Suprapubic skin (tissue), 4 donors: ENCODE measurements at places on chromosomes 16 and 17. TPM values are rescaled to one million over a fixed set of nuclear protein-coding genes. Genes with fewer than 3 reads are reported as not detected.

SMTNL2 gene
- total RNA-seq = 1.3 TPM

DNA sequence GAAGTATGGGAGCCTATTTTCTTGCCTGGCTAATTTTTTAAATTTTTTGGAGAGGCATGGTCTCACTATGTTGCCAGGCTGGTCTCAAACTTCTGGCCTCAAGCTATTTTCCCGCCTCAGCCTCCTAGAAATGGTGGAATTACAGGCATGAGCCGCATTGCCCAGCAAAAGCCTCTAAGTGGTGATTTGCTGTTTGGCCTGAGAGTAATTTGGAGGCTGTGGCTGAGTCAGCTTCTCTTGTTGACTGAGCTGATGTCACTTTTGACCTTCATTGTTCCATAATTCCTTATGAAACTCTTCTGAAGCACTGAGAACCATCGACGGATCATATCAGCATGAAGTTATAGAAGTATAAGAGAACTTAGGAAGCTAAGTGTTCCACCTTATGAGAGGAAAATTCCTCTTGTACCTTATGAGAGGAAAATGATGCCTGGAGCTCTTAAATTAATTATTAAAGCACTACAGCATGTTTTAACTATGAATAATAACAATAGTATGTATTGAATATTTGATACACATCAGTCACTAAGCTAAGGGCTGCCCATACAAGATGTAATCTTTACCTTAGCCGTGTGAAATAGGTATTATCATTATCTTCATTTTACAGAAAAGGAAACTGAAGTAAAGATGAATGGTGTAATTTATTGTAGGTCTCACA is 220.8 kb upstream of the MON1B start:
- no peaks in the 10 kb centered on the region for H3K36me3 ChIP-seq
- H3K4me1 ChIP-seq = no peaks in the 10 kb centered on the region
- H3K27me3 ChIP-seq = no peaks in the 10 kb centered on the region
- DNase-seq = no peak
- H3K4me3 ChIP-seq = no peak overlapping the region
- H3K27ac ChIP-seq = no peak overlapping the region

- no peak for DNase-seq
- no peak overlapping the region for H3K4me3 ChIP-seq
- H3K27me3 ChIP-seq = no peaks in the 10 kb centered on the region
- H3K4me1 ChIP-seq = no peaks in the 10 kb centered on the region
- no peak overlapping the region for H3K27ac ChIP-seq
Measured at GRCh38 chr16:75792771-75793492, 66.6 kb upstream of the CPHXL start.

- H3K27me3 ChIP-seq = peaks cover 8% of the 10 kb centered on the region
- no peaks in the 10 kb centered on the region for H3K36me3 ChIP-seq
- no peak for DNase-seq
Measured at GRCh38 chr17:40953881-40954280, 12.9 kb downstream of the KRT39 start.

GRCh38 chr16:89712274-89712781 is 8.4 kb downstream of the VPS9D1 start:
- H3K36me3 ChIP-seq = no peaks in the 10 kb centered on the region
- H3K4me1 ChIP-seq = peaks cover 20% of the 10 kb centered on the region
- H3K27me3 ChIP-seq = no peaks in the 10 kb centered on the region
- peak overlapping the region; percentile 41 for H3K4me3 ChIP-seq
- DNase-seq = no peak
- no peak overlapping the region for H3K27ac ChIP-seq

RNF112 gene
- total RNA-seq = 1.1 TPM

DNA sequence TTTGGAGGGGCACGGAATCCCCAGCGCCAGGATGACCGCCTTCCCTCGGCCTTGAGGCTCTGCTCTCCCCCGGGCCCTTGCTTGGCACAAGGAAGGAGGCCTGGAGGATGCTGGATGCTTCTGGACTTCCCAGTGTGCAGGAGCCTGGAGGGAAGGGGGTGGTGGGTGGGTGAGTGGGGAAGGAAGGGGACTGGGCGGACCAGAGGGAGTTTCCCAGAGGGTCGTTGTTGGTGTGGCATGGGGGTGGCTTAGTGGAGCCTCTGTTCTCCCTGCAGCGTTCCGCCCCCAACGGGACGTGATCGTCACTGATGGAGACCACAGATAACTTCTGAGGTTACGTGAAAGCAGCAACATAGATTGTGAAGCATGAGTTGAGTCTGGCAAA is 140.0 kb downstream of the IRF8 start:
- H3K4me3 ChIP-seq = no peak overlapping the region
- no peak for DNase-seq
- H3K36me3 ChIP-seq = no peaks in the 10 kb centered on the region
- peaks cover 7% of the 10 kb centered on the region for H3K4me1 ChIP-seq
- no peak overlapping the region for H3K27ac ChIP-seq

DNA sequence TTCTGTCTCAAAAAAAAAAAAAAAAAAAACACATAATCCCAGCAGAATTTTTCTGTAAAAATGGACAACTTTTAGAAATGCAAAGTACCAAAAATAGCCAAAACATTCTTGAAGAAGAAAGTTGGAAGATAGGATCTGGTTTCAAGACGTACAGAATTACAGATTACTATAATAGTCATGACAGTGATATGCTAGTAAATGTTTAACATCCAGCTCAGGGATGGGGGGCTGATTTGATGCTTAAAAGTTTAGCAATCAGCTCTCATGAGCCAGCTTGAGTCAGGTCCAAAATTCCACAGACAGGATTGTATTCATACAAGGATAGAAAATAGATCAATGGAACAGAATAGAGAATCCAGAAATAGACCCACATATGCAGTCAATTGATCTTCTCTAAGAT is 100.5 kb downstream of the CYB561 start:
- no peak overlapping the region for H3K27ac ChIP-seq
- H3K4me3 ChIP-seq = no peak overlapping the region
- no peaks in the 10 kb centered on the region for H3K4me1 ChIP-seq
- H3K27me3 ChIP-seq = no peaks in the 10 kb centered on the region
- no peak for DNase-seq

DNA sequence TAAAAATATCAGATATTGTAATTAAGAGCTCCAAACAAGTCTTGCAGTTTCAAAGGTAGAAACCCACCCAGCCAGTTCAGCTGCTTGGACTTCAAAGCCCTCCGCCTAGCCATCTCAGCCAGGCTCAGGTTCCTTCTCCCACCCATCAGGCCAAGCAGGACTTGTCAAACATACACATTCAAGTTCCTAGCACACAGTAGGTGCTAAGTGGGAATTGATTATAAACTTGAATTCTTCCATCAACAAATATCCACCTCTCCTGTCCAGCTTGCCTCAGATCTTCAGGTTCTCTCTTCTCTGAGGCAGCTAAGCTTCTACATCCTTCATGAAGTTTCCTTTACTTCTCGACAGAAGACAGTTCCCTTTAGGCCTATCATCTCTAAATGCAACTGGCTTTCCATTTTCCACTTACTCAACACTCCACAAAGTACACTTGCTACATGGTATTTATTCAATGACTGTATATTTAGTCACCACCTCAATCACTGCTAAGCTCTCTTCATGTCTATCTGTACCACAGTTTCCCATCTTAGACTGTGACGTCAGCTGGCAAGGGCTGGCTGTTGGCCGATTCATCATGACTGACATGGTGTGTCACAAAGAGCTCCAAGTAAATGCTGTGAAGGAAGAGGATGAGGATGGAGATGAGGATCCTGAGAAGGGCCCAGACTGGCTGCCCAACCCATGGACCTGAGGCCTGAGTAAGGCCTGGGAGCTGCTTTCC is 13.3 kb upstream of the COG7 start:
- no peak for DNase-seq
- no peak overlapping the region for H3K27ac ChIP-seq
- no peak overlapping the region for H3K4me3 ChIP-seq
- H3K27me3 ChIP-seq = no peaks in the 10 kb centered on the region
- peaks cover 4% of the 10 kb centered on the region for H3K4me1 ChIP-seq

PRAC2 gene
- total RNA-seq = not detected

- no peak overlapping the region for H3K27ac ChIP-seq
- no peaks in the 10 kb centered on the region for H3K4me1 ChIP-seq
- no peak overlapping the region for H3K4me3 ChIP-seq
- DNase-seq = no peak
- H3K27me3 ChIP-seq = peaks cover 42% of the 10 kb centered on the region
Measured at GRCh38 chr16:6020162-6020985, 922.8 kb upstream of the EEF2KMT start.

PPY gene
- not detected for total RNA-seq

DNA sequence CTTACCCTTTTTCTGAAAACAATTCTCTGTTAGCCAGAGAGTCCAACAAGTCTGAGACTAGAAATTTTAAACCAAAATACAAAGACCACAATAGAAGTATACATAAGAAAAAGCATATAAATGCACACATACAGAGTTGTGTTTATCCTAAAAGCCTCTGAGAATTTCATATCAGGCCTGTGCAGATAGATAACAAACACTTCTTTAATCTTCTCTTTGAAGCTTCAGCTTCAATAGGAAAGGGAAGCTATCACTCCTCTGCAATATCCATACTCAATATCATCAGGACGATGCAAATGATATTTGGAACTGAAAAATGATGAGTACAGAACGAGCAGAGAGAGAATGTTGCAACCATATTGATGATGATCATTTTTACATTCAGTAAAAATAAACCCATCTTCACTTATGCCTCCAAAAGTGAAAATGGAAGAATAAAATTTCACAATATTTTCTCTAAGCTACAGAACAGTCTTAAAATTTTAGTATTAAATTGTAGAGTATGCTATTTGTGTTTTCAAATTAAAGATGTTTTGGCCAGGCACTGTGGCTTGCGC is 61.6 kb downstream of the SKAP1 start:
- DNase-seq = no peak
- no peaks in the 10 kb centered on the region for H3K36me3 ChIP-seq
- H3K27ac ChIP-seq = no peak overlapping the region

GRCh38 chr17:46742565-46743270 is 75.8 kb downstream of the WNT3 start:
- H3K36me3 ChIP-seq = peaks cover 9% of the 10 kb centered on the region
- H3K27ac ChIP-seq = no peak overlapping the region
- H3K4me1 ChIP-seq = no peaks in the 10 kb centered on the region
- no peaks in the 10 kb centered on the region for H3K27me3 ChIP-seq

DNA sequence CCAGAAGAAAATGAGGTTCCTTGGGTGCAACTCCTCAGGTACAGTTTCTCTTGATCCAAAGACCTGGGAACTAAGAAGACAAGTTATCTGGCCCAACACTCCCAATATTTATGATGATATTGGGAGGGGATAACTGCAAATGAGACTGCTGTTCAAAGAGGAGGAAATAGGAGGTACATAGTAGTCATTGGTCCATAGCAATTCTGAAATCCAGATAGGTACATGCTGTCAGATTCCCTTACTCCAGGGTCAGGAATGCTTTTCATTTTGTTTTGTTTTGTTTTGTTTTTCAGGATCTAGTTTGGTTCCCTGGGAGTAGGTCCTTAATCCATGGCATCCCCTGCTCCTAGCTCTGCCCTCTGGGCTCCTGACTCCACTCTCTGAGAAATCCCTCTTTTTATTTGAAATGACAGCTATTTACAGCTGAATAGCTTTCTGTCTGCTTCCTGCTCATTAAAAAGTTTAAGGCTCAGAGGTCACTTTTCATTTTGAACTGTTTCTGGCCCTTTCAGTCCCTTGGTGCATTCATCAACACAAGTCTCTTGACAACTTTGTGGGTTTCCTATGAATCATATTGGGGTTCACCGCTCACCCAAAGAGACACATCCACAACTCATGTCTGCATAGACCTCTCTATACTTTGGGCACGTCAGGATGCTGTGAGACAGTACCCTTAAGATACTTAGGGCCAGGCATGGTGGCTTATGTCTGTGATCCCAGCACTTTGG is 110.2 kb upstream of the C17orf78 start:
- H3K4me3 ChIP-seq = no peak overlapping the region
- no peak for DNase-seq
- H3K27ac ChIP-seq = no peak overlapping the region
- no peaks in the 10 kb centered on the region for H3K27me3 ChIP-seq
